ENCODE measurements at places on chromosomes 2 and 18.

- no peak for DNase-seq
Observed at GRCh38 chr2:37616677-37617005, 54.8 kb downstream of the CDC42EP3 start.

DNA sequence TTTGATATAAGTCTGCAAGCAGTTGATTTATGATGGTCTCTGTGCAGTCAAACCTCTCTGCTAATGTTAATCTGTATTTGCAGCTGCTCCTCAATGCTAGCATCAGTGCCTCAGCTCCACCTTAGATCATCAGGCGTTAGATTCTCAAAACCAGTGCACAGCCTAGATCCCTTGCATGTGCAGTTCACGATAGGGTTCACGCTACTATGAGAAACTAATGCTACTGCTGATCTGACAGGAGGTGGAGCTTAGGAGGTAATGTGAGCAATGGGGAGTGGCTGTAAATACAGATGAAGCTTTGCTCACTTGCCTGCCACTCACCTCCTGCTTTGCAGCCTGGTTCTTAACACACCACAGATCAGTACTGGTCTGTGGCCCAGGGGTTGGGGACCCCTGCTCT is 18.4 kb downstream of the RBKS start:
- no peak for DNase-seq

GRCh38 chr2:161955211-161955610 is 118.8 kb downstream of the DPP4 start:
- no peak for DNase-seq

DNA sequence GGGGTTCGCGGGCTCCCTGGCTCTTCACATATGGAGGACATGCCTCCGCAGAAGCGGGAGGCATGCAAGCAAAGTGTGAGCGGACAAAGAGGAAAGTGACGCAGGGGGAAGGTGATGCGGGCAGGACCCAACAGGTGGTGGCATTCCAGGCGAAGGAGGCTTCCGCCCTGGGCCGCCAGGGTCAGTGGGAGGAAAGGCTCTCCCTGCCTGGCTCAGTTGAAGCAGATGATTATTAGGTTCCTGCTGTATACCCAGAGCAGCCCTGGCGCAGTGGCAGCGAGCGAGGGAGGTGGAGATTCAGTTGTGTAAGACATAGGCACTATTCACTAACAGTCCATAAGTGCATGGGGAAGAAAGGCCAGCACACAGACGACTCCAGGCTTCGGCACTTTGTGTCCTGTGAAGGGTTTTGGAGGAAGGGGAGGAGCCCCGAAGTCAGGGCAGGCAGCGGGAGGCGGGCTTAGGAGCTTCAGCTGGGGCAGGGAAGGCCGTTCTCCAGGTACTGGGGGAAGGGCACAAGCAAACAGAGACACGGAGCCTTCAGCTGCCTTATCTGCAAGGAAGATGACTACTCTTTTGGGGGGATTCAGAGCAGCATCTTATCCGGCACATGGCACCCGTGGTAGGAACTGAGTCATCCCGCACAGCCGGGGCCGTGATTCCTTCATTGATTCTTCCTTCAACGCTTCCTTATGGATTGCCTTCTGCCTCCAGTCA is 89.8 kb downstream of the TGOLN2 start:
- DNase-seq = no peak
